ENCODE measurements at places on chromosomes 3 and 15. TPM values are rescaled to one million over a fixed set of nuclear protein-coding genes. Genes with fewer than 3 reads are reported as not detected.

Gene BLM
- total RNA-seq, result 6.2 TPM

DNA sequence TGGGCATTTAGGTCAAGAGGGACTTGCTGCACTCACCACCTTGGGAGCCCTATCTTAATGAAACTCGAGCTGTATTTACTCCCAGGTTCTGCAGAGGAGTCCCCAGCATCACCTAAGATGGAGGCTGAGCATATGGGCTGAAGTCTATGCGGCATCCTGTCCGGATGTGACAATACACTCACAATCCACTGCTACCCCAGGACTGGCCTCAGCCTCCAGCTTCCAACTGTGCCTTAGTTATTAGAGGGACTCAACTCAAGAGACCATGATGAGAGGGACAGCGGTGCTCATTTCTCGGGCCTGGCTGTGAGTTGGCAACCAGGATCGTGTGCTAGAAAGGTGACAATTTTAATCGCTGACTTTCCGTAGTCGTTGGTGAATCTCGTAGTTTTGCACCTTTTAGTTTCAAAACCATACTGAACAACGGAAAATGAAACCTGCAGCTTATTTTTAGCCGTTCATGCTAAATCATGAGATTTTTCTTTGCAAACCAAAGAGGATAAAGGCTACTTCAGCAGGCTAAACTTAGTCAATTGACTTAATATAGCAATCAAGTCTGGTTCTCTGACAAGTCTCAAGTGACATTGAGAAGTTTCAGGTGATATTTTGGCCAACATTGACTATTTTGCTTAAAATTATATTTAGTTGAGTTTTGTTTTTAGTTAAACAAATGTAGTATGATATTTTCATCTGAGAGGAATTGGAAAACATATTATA lies 11.1 kb downstream of the ZBTB38 start:
- DNase-seq, result no peak

DNA sequence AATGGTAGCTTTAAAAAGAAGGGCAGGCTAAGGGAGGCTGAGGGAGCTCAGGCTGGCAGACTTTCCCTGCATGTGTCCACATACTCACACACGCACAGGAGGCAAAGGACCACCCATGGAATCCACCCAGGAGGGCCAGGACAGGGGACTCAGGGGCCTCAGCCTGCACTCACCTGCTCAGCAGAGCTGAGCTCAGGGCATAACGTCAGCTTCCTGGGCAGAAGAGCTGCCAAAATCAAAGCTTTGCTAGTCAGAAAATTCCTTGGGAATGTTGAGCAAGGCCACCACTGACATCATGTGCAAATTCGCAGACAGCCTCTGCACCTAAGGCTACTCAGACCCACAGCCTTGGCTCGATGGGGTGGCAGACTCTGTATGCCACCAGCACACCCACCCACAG lies 16.4 kb upstream of the ALAS1 start:
- peak; percentile 43 for DNase-seq

DNA sequence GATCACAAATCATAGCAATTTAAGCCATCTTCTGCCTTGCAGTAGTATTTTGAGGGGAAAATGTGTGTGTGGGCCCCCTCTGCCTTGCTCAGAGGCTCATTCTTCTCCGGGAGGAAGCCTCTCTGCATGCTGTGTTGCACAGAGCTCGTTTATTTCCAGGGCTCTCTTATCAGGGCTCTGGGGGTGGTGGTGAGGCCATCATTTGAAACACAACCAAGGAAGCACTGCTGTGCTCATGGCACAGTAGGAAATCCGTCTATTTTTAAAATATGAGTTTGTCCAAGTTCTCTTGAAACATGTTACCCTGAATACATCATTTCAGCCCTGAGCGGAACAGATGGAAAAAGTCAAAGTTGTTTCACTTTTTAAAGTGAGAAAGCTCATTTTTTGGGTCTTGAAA lies 369.0 kb upstream of the CFAP20DC start:
- DNase-seq, result no peak

Gene C3orf22
- total RNA-seq, result not detected

DNA sequence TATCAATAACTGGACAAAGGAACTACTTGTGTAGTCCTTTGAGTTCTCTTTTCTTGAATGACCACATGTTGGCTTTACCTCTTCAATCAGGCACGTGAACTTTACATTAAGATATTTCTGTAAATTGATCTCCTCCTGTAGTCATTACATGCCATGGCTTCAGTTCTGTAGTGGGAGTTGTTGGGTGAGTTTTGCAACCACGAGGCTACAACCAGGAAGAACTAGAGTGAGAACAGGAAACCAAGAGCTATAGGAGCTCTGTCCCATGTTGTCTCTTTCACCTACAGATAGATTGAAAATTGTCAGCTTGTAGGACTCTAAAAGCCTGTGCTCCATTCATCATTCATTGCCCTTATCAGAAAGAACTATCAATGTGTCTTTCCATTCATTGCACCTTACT lies 2.0 kb downstream of the RSRC1 start:
- no peak for DNase-seq

Gene BFSP2
- total RNA-seq, result not detected

DNA sequence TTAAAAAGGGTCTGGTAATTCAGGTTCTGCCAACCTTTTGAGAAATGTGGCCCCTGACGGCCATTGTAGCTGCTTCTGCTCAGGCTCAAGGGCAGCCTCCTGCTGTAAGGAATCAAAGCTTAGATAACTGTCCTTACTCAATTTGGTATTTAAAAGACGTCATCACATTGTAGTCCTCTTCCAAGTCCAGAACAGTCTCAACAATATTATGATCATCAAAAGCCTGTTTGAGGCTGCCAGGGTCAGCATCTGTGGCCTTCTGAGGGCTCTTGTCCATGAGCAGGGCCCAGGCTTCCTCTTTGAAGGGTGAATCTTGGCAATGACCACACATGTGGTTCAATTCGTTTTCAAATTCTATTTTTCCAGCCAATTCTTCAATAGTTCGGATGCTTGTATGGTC lies 6.0 kb downstream of the C3orf62 start:
- DNase-seq, result no peak

Gene PLA2G4F
- total RNA-seq, result not detected

DNA sequence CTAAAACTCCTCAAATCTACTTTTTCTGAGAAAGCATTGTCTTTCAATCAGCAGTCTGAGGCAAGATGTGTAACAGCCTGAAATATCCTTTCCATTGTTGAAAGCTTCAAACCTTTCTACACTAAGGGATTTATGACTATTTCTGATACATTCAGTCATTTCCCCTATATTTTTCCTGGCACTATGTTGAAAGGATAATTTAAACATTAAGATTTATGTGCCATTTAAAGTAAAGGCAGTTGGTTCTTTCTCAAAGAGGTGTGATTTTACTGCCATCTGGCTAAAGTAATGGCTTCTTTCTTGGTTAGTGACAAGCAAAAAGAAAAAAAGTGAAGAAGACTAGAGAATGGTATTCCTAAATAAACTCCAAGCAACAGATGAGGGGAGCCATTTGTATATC lies 249.6 kb upstream of the COL8A1 start:
- DNase-seq, result no peak

All from spleen (tissue), 13 donors.